ENCODE measurements at places on chromosomes 1 and 21.

DNA sequence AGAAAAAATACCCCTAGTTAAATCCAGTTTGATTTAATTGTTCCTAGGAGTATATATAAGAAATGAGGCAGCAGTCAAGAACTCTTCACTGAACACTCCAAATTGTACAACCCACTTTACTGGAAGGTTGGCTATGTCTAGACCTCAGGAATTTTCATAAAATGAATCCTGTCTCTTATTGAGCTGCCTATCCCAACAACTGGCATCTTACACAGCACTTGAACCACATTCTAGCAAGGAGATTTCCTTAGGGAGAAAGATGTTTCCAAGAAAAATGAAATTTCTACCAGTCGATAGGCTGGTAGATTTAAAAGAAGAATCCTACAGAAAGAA lies 16.3 kb downstream of the RNF19B start:
- DNase-seq, result no peak

GRCh38 chr1:45015683-45016082 lies 3.6 kb downstream of the UROD start:
- no peak for DNase-seq

DNA sequence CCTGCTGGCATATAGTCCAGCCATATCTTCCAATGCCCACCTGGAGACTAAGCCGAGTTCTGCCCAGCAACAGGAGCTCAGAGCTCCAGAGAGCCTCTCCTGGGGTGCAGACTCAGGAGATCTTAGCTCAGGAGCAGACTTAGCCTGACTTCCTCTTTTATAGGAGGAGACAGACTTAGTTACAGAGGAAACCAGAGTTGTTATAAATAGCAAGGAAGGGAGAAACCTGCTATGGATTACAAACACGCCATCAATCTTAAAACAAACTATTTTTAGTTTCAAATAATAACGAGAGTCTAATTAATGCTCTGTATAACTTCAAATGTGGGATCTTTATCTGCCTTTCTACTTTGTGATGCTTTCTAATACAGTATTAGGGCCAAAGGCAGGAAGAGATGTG lies 3.3 kb upstream of the KIF21B start:
- DNase-seq, result no peak

GRCh38 chr1:3275471-3276340 lies 178.8 kb upstream of the ARHGEF16 start:
- DNase-seq, result peak; percentile 13

GRCh38 chr21:41620982-41621381 lies 113.0 kb upstream of the TMPRSS2 start:
- DNase-seq, result no peak

- no peak for DNase-seq
Measured at GRCh38 chr21:38954588-38955004, 148.9 kb downstream of the ETS2 start.

- DNase-seq, result no peak
Measured at GRCh38 chr1:40519517-40519916, 10.9 kb downstream of the EXO5 start.

GRCh38 chr1:233328142-233328921 lies 808 bp downstream of the MAP3K21 start:
- no peak for DNase-seq

- no peak for DNase-seq
Measured at GRCh38 chr1:35243691-35244090, 24.8 kb upstream of the ZMYM4 start.

DNA sequence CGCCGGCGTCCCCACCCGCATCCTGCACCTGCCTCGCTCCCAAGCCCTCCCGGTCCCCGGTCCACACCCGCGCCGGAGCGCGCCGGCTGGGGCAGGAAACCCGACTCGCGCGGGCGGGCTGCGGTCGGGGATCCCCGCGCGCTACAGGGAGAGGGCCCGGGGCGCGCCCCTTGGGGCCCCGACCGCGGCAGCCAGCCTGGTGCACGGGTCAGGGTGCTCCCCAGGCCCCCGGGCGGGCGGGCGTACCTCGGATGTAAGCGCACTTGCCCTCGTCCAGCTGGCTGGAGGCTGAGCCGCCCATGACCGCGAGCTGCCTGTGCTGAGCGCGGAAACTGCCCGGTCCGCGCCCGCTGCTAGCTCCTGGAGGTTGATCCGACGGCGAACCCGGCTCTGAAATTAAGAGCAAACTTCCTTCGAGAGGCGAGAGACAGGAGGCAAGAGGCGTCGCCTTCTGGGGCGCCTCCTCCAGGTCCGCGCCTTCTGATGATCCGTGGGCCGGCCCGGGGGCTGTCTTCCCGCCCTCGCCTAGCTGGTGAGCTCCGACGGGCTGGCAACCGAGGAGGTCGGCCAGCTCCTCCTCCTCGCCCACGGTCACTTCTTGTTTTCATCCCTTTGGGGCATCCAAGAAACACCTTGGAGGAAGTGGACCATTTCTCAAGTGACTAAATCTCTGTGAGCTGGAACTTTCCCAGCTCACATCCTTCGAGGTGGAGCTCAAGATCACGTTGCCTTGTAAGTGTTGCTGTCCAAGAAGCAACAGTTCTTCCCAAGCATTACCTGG lies at the start of gene NIBAN1:
Gene NIBAN1 (minus strand): TSS at position 453 of the 781 bp plus-strand sequence. CDS start 152 bp downstream, at position 301.
- no peak for DNase-seq

- DNase-seq, result peak; percentile 17
Measured at GRCh38 chr1:184755226-184756065, 788 bp upstream of the EDEM3 start.

DNA sequence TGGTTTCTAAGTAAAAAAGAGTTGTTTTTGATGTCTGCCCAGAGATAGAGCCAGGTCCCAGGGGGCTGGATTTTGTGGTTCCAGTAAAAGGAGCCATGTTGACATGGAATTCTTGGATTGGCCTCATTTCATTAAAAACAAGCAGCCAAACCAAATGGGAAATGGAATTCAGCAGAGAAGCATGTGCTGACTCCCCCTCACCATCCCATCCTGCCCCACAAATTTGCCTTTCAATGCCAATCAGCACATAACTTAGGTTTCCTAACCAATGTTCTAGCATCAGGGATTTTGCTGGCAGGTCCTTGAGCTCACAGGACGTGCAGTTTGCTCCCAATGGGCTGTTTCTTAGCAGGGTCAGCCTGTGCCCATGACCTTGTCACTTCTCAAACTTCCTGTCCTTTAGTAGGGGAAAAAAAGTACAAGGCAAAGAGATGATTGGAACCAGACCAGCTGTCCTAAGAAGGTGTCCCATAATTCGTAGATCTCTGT lies 101.5 kb upstream of the GADD45A start:
- DNase-seq, result no peak

DNA sequence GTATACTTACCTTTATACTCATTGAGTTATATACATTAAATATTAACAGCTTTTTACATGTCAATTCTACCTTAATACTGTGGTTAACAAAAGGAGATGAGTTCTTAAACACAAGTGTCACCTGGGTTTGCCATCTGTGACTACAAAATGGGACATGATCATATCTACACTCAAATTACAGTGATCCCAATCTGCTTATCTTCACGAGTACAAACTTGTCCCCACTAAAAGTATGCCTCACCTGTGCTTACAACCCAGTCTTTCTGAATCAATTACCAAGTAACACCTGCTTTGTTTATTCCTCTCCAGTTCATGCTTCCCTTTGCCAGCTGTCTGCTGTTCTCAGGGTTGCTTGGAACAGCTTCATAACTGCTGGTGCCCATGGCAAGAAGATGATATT lies 8.8 kb downstream of the CD1E start:
- DNase-seq, result no peak

DNA sequence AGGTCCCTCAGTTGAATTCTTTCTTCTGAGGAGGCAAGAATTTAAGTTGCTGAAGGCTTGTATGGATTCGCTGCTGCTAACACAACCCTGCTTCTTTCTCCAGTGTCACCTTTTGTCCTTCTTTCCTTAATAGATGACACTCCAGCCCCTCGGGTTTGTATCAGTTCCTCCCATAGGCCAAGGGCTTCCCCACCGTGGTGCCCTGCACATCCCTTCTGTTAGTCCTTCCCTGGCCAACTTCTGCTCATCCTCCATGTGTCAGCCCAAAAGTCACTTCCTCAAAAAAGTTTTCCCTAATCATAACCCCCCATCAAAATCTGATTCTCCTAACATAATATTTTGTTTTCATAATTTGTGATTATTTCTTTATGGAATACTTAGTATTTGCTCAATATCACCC lies 190.4 kb downstream of the RHOU start:
- no peak for DNase-seq

DNA sequence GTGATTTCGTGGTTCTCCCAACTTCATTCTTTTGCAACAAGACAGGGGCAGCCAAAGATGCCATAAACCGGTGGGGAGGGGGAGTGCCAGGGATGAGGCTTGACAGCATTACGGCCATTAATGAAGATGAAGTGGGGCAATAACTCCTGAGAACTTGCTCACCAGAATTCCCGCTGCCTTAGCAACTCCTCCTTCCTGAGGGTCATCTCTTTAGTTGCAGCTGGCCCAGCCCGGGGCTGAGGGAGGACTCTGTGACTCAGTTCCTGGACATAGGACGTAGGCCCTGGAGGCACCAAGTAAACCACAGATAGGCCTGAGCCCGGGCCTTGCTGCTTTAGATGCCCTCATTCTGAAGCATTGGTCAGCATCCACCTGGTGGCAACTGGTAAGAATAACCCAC lies 330.2 kb downstream of the RRAGC start:
- no peak for DNase-seq

- no peak for DNase-seq
Measured at GRCh38 chr1:94708811-94709210, 111.3 kb upstream of the SLC44A3 start.

DNA sequence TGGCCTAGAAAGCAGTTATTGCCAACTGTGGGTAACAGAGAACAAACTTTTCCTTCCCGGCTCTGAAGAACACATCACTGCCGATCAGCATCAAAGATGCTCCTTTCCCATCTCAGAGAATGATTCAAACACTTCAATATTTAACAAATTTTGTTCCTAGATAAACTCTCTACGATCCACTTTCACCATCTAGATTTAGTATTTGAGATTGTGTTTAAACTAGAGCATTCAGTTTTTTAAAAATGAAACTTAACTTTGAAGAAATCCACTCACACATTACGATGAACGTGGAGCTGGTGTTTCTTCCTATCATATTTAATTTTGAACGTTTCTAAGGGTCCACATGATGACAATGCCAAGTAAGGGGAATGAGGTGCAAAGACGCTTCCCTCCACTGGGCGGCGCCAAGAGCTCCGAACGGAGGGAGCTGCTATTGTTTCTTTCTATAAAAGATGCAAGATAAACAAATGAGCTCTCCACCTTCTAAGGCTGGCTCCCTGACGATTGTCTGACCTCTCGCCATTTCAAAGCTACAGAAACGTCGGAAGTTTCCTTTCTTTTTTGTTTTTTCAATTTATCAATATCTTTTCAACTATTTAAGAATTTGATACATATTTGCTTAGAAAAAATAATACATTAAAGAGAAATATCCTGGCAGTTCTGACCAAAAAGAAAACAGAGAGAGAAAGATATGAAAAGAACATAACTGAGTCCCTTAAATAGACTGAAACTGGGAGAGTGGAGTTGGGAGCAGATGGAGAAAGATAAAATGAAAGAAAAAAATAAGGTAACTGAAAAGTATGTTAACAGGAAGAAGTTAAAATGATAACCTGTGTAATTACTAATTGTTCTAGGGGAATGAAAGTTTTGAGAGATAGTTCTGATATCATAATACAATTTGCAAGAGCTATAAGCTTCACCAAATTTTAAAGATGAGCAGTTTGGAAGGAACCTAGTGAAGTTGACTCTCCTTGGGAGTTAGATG lies 4.4 kb upstream of the BARHL2 start:
- no peak for DNase-seq

- no peak for DNase-seq
Measured at GRCh38 chr1:218322762-218323161, 22.4 kb upstream of the TGFB2 start.

GRCh38 chr1:119008483-119009311 lies 20.6 kb upstream of the TBX15 start:
- no peak for DNase-seq

GRCh38 chr1:92910081-92910480 lies 51.2 kb downstream of the DIPK1A start:
- DNase-seq, result no peak

- no peak for DNase-seq
Measured at GRCh38 chr1:181010789-181011188, 11.9 kb downstream of the STX6 start.

GRCh38 chr1:214660190-214660589 lies 57.2 kb downstream of the CENPF start:
- no peak for DNase-seq

- DNase-seq, result no peak
Measured at GRCh38 chr1:228171221-228171891, 5.8 kb downstream of the IBA57 start.
